ENCODE measurements at places on chromosomes 6 and 20.

DNA sequence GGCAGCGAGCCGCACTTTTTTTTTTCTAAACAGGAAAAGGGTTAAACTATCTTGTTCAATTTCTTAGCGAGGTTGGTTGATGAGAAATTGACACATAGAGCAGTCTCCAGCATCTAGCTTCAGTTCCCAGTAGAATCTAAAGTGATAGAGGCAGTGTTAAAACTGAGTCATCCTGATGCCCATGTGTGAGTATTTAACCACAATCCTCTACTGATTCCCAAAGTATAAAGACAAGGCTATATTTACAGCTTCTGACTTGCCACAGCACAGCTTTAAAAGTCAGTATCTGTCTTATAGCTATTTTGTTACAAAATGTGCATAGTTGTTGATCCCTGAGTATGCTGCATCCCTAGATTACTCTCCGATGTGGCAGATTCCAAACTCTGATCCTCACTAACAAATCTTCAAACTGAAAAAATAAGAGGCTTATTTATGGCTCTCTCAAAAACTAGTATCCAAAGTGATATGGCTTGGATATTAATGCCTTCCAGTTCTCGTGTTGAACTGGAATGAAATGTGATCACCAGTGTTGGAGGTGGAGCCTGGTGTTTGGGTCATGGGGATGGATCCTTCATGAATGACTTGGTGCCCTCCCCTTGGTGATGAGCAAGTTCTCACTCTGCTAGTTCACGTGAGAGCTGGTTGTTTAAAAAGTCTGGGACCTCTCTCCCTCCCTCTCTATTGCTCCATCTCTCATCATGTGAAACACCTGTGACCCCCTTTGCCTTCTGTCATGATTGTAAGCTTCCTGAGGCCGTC lies 13.1 kb upstream of the POPDC3 start:
- no peak for DNase-seq
- peaks cover 3% of the 10 kb centered on the region for H3K36me3 ChIP-seq
- H3K4me1 ChIP-seq, result no peaks in the 10 kb centered on the region
- H3K4me3 ChIP-seq, result no peak overlapping the region

GRCh38 chr6:158110986-158111385 lies 57.1 kb downstream of the SERAC1 start:
- H3K36me3 ChIP-seq, result peaks cover 4% of the 10 kb centered on the region
- H3K27ac ChIP-seq, result no peak overlapping the region
- peaks cover 2% of the 10 kb centered on the region for H3K4me1 ChIP-seq
- no peak overlapping the region for H3K4me3 ChIP-seq
- DNase-seq, result no peak

DNA sequence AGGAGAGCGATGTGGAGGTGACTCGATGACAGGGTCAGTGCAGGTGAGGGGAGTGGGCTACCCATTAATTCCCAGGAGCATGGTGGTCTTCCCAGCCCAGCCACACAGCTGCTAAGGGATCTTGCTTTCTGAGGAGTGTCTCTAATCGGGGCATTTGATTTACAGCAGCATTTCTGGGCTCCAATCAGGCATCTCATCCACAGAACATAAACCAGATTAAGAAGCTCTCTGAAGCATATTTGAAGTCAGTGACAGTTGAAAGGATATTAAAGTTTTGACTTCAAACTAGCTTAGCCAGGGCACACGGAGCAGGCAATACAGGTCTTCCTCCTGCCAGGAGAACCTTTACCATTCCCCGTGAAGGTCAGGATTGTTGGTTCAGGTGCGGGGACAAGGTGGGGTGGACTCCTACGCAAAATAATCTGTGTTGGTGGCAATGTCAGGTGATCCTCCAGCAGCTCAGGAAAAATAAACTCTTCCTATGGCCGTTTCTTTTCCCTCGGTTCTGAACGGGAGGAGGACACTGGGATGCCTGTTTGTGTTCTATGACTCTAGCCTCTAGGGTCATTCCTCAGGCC lies 39.9 kb upstream of the ZNF831 start:
- peaks cover 59% of the 10 kb centered on the region for H3K4me1 ChIP-seq
- DNase-seq, result no peak
- H3K27me3 ChIP-seq, result no peaks in the 10 kb centered on the region
- peak overlapping the region; percentile 100 for H3K27ac ChIP-seq
- H3K36me3 ChIP-seq, result peaks cover 2% of the 10 kb centered on the region
- H3K4me3 ChIP-seq, result peak overlapping the region; percentile 90

DNA sequence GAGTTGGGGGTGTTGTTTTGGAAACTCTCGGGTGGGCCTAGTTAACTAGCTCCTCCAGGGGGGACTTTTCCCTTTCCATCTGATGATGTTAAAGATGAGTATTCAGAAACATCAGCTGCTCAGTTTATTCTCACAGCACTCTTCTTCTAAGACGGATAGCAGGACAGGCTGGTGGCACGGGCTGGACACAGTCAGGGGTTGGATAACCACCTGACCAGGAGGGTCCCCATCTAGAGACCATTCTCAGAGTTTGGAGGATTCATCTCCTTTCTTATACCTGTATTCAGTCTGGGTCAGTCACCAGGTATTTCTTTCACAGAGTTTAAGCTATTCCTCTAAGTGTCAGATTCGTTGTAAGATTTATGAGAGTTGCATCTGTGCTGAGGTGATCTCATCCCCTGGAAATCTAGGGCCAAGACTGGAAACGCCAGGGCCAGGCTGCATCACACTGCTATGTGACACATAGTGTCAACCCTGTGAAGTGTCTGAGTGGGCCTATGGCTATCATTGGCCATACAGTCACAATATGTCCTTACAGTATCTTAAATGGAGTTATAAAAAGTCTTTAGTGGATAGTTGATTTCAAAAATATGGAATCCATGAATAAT lies 111.7 kb downstream of the FAM50B start:
- no peak overlapping the region for H3K27ac ChIP-seq
- H3K4me3 ChIP-seq, result no peak overlapping the region
- peaks cover 21% of the 10 kb centered on the region for H3K27me3 ChIP-seq
- H3K4me1 ChIP-seq, result peaks cover 11% of the 10 kb centered on the region

DNA sequence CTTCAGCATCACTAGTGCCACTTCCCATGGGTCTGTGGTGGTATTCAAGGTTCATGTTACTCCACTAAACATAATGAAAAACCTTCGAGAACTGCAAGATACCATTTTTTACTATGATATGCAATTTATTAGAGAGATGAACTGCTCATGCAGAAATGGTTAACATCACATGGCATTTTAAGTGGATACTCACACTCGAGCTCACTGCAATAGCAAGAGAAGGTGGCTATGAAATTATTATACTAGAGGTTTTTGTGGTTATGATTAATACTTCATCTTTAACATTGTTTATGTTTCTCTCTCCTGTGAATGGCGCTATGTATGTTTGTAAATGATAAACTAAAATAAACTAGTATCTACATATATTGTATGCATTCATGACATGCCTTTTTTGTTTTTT lies 35.1 kb downstream of the SCAF8 start:
- H3K36me3 ChIP-seq, result no peaks in the 10 kb centered on the region
- DNase-seq, result no peak
- H3K27ac ChIP-seq, result peak overlapping the region; percentile 62
- no peaks in the 10 kb centered on the region for H3K27me3 ChIP-seq
- H3K4me1 ChIP-seq, result peaks cover 55% of the 10 kb centered on the region

DNA sequence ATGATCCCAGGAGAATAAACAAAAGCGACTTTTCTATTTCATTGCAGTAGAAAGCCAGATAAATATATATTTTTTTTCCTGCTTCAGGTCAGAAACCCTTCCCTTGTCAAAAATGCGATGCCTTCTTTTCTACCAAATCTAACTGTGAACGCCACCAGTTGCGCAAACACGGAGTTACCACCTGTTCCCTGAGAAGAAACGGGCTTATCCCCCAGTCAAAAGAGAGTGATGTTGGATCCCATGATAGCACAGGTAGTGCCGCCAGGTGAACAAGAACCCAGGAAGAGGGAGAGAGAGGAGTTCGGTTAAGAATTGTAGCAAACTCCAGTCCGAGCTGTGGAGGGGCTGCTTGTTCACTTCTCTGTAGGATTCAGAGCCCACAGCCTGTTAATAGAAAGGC lies 72.6 kb downstream of the SSR1 start:
- H3K27me3 ChIP-seq, result no peaks in the 10 kb centered on the region
- peaks cover 22% of the 10 kb centered on the region for H3K4me1 ChIP-seq
- DNase-seq, result no peak
- no peak overlapping the region for H3K27ac ChIP-seq
- peaks cover 2% of the 10 kb centered on the region for H3K36me3 ChIP-seq

DNA sequence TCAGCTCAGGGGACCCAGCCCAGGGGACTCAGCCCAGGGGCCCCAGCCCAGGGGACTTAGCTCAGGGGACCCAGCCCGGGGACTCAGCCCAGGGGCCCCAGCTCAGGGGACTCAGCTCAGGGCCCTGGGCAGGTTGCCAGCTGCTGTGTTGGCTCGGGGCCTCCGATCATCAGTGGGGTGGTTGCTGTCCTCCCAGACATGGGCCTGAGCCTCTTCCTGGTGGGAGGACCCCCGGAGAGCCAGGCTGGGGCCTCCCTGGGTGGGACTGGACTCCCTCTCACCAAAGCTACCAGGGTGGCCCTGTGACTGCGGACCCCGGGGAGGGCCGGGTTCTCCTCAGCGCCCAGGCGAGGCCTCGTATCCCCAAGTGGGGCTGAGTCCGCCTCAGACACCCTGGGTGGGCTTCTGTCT lies 4.4 kb downstream of the COL20A1 start:
- H3K27ac ChIP-seq, result no peak overlapping the region
- H3K4me1 ChIP-seq, result peaks cover 6% of the 10 kb centered on the region
- peaks cover 2% of the 10 kb centered on the region for H3K36me3 ChIP-seq
- peaks cover 10% of the 10 kb centered on the region for H3K27me3 ChIP-seq
- H3K4me3 ChIP-seq, result no peak overlapping the region

DNA sequence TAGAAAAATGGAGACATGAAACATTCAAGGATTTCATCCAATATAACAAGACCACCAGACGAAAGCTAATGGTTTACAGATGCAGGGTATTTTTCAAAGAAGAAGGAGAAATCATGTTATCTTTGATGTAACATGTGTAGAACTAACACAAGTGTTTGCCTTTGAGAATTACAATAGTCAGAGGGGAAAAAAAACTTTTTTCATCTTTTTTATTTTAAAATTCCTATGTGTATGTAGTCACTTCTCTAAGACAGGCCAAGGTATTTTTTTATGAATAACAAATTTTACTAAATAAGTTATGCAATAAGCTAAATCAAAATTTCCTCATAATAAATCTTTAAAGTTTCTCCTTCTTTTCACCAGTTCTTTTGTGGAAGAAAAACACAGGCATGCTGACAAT lies 161.4 kb downstream of the PDE7B start:
- DNase-seq, result no peak
- H3K27ac ChIP-seq, result no peak overlapping the region
- no peak overlapping the region for H3K4me3 ChIP-seq
- peaks cover 25% of the 10 kb centered on the region for H3K27me3 ChIP-seq
- H3K36me3 ChIP-seq, result no peaks in the 10 kb centered on the region
- no peaks in the 10 kb centered on the region for H3K4me1 ChIP-seq

- H3K27ac ChIP-seq, result no peak overlapping the region
- peaks cover 3% of the 10 kb centered on the region for H3K36me3 ChIP-seq
- no peak overlapping the region for H3K4me3 ChIP-seq
- DNase-seq, result no peak
- peaks cover 7% of the 10 kb centered on the region for H3K27me3 ChIP-seq
- H3K4me1 ChIP-seq, result peaks cover 9% of the 10 kb centered on the region
Measured at GRCh38 chr6:56764081-56764566, 121.4 kb upstream of the DST start.

DNA sequence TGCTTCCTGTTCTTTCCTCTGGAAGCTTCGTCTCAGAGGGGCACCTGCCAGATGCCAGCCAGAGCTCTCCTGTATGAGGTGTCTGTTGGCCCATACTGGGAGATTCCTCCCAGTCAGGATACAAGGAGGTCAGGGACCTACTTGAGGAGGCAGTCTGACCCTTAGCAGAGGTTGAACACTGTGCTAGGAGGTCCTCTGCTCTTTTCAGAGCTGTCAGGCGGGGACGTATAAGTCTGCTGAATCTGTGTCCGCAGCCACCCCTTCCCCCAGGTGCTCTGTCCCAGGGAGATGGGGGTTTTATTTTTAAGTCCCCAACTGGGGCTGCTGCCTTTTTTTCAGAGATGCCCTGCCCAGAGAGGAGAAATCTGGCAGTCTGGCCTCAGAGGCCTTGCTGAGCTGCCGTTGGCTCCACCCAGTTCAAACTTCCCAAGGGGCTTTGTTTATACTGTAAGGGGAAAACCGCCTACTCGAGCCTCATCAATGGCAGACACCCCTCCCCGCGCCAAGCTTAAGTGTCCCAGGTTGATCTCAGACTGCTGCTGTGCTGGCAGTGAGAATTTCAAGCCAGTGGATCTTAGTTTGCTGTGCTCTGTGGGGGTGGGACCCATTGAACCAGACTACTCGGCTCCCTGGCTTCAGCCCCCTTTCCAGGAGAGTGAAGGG lies 326.7 kb downstream of the BCKDHB start:
- H3K4me3 ChIP-seq, result no peak overlapping the region
- no peaks in the 10 kb centered on the region for H3K27me3 ChIP-seq

DNA sequence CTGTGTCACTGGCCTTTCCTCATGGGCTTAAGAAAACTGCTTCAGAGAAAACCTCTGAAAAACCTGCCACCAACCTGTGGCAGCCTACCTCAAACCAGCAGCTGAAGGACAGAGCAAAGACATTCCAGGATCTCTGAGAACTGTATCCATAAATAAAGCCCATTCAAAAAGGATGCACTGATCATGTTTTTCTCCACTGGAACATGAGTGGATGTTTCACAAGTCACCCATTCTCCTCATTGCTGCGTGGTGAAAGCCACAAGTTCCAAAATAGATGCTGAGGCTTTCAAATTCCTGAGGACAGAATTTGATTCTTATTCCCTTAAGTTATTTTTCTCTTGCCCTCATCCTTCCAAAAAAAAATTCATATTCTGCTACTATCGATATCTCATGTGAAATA lies 280.6 kb downstream of the KHDC1L start:
- no peaks in the 10 kb centered on the region for H3K4me1 ChIP-seq
- no peak overlapping the region for H3K27ac ChIP-seq
- H3K4me3 ChIP-seq, result no peak overlapping the region
- DNase-seq, result no peak

DNA sequence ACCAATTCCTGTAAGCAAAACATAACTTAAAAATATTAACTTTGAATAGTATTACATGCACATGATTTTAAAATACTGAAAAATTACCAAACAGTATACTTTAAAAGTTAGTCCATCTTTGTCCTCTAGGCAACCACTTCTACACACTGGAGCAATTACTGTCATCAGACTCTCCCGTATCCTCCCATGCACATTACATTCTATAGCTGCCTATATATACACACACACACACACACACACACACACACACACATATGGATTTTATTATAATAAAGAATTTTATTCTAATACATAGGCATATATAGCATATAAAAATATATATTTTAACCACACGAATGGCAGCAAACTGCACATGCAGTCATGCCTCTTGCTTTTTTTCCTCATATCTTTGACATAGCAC lies 8.2 kb downstream of the REV3L start:
- H3K27ac ChIP-seq, result no peak overlapping the region
- H3K4me3 ChIP-seq, result no peak overlapping the region
- no peaks in the 10 kb centered on the region for H3K27me3 ChIP-seq
- no peaks in the 10 kb centered on the region for H3K36me3 ChIP-seq
- H3K4me1 ChIP-seq, result peaks cover 29% of the 10 kb centered on the region

GRCh38 chr20:53867741-53868351 lies 202.5 kb downstream of the BCAS1 start:
- peaks cover 54% of the 10 kb centered on the region for H3K4me1 ChIP-seq
- no peak for DNase-seq
- no peak overlapping the region for H3K4me3 ChIP-seq
- no peaks in the 10 kb centered on the region for H3K36me3 ChIP-seq

All from T-helper 17 cell (primary cell).